ENCODE measurements at places on chromosomes 12 and 14.

GRCh38 chr12:49524660-49525324 lies 14.0 kb upstream of the KCNH3 start:
- no peak for DNase-seq

DNA sequence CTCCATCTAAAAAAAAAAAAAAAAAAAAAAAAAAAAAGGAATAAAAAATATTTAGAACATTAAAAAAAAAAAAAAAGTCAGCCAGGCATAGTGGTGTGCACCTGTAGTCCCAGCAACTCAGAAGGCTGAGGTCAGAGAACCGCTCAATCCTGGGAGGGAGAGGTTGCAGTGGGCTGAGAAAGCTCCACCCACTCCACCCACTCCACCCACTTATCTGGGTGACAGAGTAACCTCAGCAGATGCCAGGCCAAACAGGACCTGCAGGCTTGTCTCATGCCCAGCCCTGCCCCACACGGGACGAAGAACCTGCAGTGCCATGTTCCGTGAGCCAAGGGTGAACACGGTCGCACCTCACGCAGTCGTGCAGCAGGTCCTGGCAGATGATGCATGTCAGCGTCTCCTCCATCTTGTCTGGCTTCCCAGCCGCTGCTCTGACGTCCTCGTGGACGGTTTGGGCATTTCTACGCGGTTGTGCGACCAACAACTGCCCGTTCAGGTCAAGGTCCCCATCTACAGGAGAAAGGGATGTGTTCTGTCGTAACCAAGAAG lies 28.6 kb downstream of the CHFR start:
- no peak for DNase-seq

GRCh38 chr12:69024413-69024812 lies 91.4 kb upstream of the CPM start:
- no peak for DNase-seq

- no peak for DNase-seq
These were observed 1701.5 kb upstream of the FLRT2 start for GRCh38 chr14:83828406-83828805.

- no peak for DNase-seq
These were observed 31.8 kb downstream of the CPSF2 start for GRCh38 chr14:92153581-92153980.

- no peak for DNase-seq
These were observed 523 bp downstream of the WSB2 start for GRCh38 chr12:118060301-118061010.

DNA sequence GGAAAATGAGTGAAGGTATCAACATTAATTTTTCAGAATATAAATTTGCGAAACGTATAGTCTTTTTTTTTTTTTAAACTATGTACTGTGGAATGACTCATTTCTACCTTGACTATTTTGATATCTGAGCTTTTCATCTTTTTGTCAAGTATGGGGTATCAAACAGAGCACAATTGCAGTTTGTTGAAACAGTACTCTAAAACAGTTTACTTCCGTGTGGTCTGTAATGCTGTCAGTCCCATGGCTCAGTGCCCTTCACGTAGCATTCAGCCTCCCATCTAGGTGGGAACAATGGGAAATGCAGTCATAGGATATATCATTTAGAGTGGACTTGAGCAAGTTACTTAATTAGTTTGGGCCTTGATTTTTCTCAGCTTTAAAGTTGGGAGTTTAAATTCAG lies 139.5 kb downstream of the ERC1 start:
- DNase-seq: no peak

- DNase-seq: no peak
These were observed 42.6 kb upstream of the KRR1 start for GRCh38 chr12:75553836-75554555.

DNA sequence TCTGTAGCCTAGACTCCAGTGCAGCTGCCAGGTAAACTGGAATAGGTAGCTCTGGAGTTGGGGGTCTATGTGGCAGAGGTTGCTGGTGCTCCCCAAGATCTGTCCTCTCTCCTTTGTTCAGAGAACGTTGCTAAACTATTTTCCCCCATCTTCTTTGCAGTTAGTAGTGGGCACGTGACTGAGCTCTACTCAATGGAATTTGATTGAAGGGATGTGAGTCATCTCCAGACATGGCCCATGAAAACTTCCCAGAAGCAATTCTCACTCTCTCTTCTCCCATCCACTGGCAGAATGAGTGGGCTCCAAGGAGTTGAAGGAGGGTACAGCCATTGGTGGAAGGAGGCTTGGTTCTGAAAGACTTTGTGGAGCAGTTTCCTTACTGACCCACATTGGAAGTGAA lies 44.0 kb downstream of the PAH start:
- no peak for DNase-seq

GRCh38 chr14:77541905-77542304 lies 43.3 kb upstream of the ISM2 start:
- no peak for DNase-seq

GRCh38 chr12:87116780-87117179 lies 860.6 kb upstream of the MGAT4C start:
- no peak for DNase-seq

DNA sequence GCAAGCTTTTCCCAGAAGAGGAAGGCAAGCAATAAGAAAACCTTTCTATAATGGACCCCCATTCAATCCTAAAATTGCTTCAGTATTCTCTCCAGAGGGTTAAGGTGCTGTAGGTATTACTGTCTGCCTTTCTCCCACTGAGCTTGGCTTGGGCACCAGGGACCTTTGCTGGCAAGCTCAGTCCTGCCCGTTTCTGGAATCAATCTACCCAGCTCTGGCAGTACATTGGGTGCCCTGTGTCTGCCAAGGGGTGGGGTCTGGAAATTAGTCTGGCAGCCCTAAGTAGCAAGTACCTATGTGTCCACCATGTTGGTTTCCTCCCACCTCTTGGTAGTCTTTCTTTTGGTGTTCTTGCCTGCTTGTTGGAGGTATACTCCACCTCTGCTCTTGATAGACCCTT lies 72.6 kb downstream of the C12orf75 start:
- no peak for DNase-seq

DNA sequence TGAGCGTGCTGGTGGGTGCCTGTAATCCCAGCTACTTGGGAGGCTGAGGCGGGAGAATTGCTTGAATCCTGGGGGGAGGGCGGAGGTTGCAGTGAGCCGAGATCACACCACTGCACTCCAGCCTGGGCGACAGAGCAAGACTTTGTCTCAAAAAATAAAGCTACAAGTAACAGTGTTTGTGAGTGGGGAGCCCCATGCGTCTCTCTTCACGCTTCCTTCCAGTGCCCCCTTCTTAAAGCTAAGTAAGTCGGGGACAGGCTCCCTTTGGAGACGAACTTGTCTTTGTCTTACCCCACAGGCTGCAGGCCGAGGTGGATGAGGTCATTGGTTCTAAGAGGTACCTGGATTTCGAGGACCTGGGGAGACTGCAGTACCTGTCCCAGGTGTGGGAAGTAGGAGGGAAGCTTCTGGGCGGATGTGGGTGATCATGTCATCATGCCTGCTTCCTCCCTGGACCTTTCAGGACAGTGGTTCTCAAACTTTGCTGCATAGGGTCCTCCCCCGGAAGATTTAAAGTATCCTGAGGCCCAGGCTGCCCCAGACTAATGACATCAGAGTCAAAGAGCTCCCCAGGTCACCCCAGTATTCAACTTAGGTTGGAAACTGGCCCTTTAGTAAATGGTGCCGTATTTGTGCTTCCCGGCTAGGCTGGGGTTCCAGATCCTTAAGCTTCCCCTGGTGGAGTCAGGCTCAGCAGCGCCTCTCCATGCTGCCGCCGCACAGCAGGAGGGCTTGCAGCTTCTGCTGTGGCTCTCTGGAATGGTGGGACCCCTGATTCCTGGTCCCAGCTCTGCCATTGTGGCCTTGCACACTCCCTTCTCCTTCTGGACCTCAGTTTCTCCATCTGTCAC lies 37.1 kb downstream of the CYP46A1 start:
- DNase-seq: no peak

GRCh38 chr14:54435500-54435981 lies 5.6 kb downstream of the CNIH1 start:
- no peak for DNase-seq

DNA sequence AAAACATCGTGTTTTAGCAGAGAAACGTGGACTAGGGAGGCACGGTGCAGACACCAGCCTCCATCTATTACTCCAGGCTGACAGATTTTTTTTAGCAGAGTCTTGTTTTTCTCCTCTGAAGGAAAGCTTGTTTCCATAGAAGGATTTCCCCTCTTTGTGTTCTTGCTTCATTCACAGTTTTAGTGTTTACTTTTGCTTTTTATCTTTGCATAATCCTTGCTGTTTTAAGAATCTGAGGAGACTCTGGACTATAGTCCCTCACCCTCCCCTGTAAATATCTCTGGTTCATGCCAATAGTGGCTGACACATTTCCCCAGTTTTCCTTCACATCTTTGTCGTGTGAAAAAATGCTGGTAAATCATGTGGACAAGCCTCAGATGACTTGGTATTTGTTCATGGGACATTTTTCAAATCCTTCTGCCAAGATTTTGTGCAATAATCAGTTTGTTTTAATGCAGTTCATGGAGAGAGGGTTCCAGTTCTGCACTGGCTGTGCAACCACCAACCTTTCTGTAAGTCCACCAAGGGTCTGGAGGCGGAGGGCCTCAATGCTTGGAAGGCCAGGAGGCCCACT lies 39.9 kb upstream of the TMCC3 start:
- DNase-seq: no peak

DNA sequence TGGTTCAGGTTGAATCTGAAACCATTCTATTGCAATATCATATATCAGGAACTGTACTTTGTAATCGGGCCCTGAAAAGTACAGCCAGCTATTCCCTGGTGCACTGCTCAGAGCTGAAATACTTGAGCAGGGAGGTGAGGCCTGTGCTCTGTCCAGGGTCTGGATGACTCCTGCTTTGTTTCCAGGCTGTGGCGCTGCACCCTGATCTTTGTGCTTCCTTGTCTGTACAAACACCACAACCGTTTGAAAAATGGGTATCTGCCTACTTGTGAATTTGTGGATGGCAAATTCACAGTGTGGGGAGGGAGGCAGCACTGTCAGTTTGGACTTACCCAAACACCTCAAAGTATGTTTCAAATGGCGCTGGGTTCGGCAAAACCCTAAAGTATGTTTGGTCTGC lies 155.4 kb upstream of the FAR2 start:
- no peak for DNase-seq

- no peak for DNase-seq
These were observed 124.8 kb downstream of the SCARB1 start for GRCh38 chr12:124738636-124739467.

GRCh38 chr14:49044981-49045380 lies 541.2 kb downstream of the RPS29 start:
- DNase-seq: no peak

GRCh38 chr14:104135121-104135903 lies 3.1 kb upstream of the KIF26A start:
- DNase-seq: no peak

GRCh38 chr14:72692696-72693095 lies 201.2 kb downstream of the DPF3 start:
- DNase-seq: no peak

- DNase-seq: no peak
These were observed 283.1 kb upstream of the SOX5 start for GRCh38 chr12:24232531-24232930.

GRCh38 chr12:47846294-47846996 lies 26.7 kb upstream of the HDAC7 start:
- no peak for DNase-seq

DNA sequence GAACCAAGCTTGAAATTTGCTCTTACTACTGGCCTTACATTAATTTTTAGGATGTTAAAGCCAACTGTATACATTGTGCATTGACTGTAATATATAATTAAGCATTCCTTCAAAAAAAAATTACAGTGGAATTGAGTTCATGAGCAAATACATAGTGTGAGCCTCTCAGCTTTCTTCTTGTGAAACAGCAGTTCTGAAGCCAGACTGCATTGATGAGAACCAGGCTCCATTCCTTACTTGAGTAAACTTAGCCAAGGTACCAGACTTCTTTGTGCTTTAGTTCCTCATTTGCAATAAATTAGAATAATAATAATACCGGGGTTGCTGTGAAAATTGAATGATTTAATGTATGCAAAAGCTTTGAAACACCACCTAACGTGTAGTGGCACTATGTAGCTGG lies 169.5 kb downstream of the ANO4 start:
- DNase-seq: no peak

GRCh38 chr12:106954462-106955376 lies 988 bp upstream of the TMEM263 start:
- no peak for DNase-seq

DNA sequence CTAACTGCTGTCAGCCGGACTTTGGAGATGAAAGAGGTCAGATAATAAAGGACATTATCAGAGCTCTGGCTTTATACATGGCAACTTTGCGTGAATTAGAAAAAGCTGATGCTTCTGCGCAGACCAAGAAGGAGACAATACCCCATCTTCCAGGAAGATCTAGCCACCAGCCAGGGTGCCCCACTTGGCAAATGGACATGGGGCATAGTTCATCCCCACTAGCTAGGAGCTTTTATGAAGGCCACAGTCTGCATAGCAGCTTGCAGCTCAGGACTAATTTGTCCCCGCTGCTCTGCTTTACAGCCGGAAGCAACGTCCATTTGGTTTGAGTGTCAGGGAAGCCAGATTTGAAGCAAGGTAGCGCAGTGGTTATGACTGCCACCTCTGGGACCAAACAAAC lies 101.0 kb downstream of the TMEM132C start:
- DNase-seq: no peak

GRCh38 chr14:100738269-100738691 lies 11.6 kb downstream of the DLK1 start:
- DNase-seq: no peak

DNA sequence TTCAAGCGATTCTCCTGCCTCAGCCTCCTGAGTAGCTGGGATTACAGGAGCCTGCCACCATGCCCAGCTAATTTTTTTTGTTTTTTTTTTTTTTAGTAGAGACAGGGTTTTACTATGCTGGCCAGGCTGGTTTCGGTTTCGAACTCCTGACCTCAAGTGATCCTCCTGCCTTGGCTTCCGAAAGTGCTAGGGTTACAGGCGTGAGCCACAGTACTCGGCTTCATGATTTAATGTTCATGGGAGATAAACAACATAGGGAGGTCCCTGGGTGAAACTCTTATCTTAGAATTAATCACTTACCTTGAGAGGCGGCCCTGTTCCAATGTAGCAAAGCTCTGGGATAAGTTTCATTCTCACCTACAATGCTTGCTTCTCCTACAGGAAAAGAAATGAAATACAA lies 48.3 kb downstream of the SEL1L start:
- no peak for DNase-seq

- no peak for DNase-seq
These were observed 492.2 kb upstream of the CCDC196 start for GRCh38 chr14:65993996-65994395.

DNA sequence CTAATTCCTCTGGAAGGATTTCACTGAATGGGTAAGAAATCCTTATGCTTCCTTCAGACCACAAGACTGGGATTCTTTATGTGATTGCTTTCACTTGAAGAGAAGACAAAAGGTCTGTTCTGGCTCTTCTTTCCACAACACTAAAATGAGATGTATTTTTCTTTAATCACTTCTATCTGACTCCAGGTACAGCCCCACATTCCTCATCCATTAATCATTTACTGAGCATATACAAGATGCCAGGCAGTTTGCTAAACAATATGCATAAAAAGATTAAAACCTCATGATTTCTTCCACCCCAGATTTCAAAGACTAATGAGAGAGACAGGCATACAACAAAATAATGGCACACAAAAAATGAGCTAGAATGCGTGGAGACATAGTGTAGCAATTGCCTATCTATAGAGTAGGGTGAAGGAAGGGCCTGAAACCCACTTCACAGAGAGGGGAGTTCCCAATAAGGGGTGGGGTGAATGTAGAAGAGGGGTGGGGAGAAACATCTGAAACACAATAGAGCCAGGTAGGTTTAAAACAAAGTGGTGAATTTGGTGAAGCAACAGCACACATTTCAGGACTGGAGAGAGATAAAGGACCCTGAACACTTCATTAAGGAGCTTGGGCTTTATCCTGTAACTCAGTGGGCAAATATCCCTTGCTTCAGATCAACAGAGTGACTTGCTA lies 65.1 kb upstream of the PRB2 start:
- DNase-seq: no peak

Data from smooth muscle cell of the brain vasculature (primary cell).